ENCODE measurements at places on chromosomes 4 and X.

- no peak for DNase-seq
These were observed 1481.1 kb downstream of the STIM2 start for GRCh38 chr4:28341784-28342183.

DNA sequence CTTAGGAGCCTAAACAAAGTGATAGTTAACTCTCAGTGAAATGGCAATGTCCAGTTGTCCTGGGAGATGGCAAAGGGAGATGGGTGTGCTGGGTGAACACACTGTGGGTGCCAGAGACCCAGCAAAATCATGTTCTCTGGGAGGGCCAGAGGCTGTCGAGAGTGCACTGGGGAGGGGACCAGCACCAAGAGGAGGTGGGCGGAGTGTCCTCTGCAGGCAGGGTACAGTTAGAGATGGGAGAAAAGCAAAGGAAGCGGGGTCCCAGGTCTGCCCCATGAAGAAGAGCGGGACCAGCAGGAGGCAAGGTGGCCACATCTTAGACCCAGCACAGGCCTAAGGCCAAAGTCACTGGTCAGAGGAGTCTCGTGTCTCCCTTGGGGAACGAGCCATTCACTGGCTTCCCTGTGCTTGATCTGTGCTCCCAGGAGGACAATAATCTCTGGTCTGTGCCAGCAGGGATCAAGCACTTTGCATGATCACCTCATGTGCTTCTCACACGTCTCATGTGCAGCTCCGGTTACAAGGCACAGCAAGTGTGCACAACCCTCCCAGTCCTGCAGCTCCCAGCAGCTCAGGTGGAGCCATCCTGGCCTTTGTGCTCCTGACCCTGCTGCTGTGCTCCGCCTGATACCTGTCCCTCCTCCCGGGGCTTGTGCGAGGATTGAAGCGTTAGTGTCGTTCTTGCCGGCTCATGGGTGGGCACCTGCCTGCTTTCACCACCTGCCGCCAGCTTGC is 100.9 kb downstream of the FAM53A start:
- no peak for DNase-seq

DNA sequence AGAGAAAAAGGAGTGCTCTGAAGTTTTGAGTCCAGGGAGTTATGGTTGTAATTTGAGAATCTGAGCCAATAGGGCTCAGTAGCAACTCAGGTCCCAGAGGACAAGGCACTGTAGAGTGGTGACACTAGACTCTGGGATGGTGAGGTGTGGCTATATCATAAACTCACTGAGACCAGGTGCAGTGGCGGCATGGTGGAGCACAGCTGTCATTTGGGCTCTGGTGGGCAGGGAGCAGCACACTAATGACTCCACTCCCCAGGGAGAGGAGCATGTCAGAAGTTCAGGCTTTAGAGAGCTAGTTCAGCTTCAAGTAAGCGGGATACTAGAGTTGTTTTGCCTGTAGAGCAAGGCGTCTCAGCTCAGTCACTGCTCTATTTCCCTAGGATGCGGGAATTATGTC is 165.4 kb upstream of the USP38 start:
- DNase-seq, result no peak

GRCh38 chrX:43846558-43846957 is 35.7 kb downstream of the MAOB start:
- no peak for DNase-seq

- no peak for DNase-seq
These were observed 2.8 kb downstream of the PPP1R3F start for GRCh38 chrX:49272421-49272820.

- DNase-seq, result peak; percentile 67
These were observed 34.7 kb downstream of the SLC25A5 start for GRCh38 chrX:119502727-119503483.

- no peak for DNase-seq
These were observed 13.7 kb upstream of the SLIT2 start for GRCh38 chr4:20237894-20238537.

DNA sequence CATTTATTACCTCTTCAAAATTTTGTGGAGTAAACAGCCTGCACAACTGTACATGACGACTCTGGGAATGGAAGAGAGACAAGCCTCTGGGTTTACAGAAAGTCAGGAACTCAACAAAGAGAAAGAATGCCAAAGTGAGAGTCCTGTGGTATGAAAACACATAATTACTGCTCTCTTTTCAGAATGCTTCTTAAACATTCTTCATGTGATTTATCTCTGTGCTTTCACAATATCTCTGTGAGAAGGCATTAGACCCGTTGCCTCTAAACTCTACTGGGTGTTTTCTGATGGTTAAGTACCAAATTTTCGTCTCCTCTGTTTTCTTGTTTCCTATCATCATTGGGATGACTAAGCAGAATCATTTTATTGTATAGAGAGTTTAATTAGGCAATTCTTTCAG is 966.6 kb upstream of the SLIT2 start:
- DNase-seq, result no peak

DNA sequence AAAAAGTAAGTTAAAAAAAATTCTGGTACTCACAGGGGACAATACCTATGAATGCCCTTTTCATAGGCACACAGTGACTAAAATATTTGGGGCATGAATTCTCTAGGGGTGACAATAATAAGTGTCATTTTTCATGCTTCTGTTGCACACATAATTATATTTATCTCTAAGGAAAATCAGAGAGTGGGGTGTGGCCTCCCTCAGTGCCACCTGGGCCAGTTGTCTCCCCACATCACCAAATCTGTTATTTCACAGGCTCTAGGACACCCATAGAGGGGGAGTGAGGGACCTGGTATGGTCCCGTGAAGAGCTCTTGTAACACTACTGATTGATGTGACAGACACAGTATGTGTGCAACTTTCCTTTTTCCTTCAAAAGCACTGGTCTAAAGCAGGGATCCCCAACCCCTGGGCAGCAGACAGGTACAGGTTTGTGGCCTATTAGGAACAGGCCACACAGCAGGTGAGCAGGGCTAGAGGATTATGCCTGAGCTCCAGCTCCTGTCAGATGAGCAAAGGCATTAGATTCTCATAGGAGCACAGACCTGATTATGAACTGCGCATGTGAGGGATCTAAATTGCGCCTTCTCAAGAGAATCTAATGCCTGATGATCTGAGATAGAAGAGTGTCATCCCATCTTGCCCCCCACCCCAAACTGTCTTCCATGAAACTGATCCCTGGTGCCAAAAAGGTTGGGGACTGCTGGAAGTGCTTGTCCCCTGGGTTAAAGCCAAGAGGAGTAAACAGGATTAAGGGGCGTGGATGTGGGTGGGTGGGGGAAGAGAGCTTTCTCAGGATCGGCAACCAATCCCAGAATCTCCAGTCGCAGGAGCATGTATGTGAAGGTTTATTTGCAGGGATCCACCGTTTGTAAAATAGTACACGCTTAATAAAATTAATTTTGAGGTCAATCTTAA is 856 bp downstream of the SLC9B1 start:
- no peak for DNase-seq

DNA sequence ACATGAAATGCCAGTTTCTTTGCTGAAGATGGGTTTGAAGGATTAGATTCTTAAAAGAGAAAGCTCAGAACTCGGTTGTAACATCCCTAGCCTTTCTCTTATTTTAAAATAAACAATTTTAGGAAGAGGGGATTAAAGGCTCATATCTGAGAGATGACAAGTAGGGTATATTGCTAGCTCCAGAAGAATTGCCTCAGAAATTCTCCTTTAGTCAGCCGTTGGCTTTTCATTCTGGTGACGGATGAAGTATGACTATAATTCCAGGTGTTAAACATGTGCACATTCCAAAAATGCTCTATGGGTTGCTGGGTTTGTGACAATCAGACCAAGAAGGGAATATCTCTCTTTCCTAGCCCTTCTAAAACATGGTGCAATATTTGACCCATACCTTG is 17.8 kb downstream of the DKK2 start:
- DNase-seq, result peak; percentile 20

- DNase-seq, result peak; percentile 69
These were observed 1414.7 kb upstream of the TENM3 start for GRCh38 chr4:180828455-180829018.
